D341Med (cell line): ENCODE measurements at places on chromosomes 12 and 14.

DNA sequence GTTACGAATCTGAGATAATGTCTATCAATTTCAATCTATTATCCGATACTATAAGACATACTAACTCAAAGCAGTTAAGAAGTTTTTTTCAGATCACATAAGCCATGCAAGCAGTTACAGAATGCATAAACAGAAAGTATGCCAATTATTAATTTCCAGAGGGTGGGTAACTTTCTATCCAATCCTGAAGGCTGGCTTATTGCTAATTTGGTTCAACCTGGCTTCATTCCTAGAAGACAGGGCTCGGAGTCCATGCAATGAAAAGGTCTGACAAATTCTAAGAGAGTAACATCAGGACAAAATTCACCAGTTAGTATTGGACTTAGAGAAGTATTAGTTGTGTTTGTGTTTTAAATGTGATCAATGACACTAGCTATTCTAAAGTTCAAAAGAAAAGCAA lies 15.0 kb downstream of the FERMT2 start:
- no peak for DNase-seq

- DNase-seq = peak; percentile 86
Observed at GRCh38 chr12:31589904-31590641, 863 bp downstream of the DENND5B start.

DNA sequence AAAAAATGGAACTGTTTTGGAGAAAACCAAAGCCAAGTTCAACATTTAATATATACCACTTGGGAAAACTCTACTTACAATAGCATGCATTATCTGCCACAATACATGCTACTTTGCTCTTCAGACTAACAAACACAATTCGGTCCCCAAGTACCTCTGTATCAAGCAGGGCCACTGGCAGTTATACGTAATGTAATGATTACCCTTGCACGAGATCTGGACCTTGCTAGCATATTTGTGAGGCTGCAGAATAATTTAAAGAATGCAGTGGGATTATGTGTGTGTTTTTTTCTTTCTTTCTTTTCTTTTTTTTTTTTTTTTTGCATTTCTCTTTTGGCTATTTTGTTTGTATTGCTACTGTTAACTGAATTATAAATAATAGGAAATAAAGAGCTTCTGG lies 22.8 kb upstream of the PYGL start:
- DNase-seq = no peak

- DNase-seq = no peak
Observed at GRCh38 chr12:50271724-50272247, 11.5 kb downstream of the LIMA1 start.

DNA sequence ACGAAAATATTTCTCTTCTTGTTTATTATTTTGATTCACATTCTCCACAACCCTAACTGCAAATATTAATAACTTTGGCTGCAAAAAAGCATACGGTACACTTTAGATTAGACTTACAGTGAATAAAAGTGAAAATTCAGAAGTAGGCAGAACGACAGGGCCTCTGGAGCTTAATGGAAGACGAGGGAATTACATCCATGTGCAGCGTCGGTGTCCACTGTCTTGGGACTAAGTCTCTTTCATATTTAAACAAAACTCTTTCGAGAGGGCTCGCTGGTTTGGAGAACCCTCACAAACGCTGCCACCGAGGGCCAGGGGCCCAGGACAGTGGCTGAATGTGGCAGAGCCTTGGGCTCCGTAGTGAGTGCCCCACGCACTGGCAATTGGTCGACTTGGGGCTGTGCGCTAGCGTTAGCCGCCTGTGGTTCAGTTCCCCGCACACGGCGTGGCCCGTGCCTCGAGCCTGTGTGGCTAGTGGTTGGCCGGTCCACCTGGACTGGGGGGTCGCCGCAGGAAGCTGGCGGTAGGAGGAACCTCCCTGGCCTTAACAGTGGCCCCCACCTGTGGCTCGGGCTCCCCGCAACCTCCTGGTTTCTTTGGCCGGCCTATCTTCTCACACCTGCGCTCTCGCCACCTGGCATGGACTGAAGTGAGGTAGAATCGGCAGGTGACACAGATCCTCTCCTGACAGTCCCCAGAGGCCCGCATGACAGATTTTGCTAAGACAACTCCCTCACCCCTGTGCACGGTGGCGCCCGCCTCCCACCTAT lies 739 bp upstream of the PAX9 start:
- DNase-seq = no peak

- no peak for DNase-seq
Observed at GRCh38 chr14:99146616-99147365, 125.2 kb downstream of the BCL11B start.

DNA sequence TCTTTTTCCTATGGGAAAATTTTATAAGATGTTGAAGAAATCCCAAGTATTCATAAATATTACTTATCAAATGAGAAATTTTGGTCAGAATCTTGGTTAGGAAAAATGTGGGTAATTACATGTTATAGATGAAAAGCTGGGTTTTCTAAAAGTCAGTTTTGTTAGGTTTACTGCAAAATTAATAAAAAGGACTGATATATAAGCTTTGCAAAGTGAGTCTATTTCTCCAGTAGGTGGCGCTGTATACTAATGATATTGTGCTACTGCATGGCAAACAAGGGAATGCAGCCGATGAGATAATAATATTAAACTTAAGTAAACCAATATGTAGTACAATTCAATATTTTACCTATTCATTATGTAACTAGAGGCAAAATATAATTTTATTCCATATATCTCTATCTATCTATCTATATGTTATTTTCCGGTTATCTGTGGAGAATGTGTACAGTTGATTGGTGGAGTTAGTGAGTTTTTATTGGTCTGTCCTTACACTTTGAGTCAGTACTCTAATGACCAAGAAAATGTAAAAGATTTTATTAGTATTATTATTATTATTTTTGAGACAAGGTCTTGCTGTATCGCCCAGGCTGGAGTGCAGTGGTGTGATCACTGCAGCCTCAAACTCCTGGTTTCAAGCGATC lies 32.9 kb downstream of the MIPOL1 start:
- DNase-seq = peak; percentile 44

DNA sequence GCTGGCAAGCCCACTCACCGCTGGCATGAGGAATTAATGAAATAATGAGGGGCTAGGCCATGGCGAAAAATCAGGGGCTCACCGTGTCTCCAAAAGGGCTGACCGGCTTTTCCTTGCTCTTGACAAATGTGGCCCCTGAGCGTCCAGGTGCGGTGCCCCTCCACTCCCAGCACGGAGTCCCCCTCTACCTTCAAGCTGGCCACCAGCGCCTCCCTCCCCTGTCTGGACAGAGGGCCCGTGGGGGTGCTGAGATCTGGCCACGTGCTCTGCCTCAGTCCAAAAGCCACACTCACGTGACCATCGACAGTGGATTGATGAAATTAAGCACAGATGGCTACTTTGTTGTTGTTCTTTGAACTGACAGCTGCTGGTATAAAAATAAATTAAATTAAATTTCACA lies 78.8 kb upstream of the BCL11B start:
- DNase-seq = peak; percentile 24

GRCh38 chr12:85877459-85877858 lies 3.4 kb downstream of the NTS start:
- no peak for DNase-seq

- peak; percentile 90 for DNase-seq
Observed at GRCh38 chr12:48956279-48957140, 777 bp downstream of the ARF3 start.

GRCh38 chr12:116274551-116275375 lies 2.7 kb downstream of the MED13L start:
- no peak for DNase-seq

- no peak for DNase-seq
Observed at GRCh38 chr12:19220205-19220604, 90.7 kb downstream of the PLEKHA5 start.

DNA sequence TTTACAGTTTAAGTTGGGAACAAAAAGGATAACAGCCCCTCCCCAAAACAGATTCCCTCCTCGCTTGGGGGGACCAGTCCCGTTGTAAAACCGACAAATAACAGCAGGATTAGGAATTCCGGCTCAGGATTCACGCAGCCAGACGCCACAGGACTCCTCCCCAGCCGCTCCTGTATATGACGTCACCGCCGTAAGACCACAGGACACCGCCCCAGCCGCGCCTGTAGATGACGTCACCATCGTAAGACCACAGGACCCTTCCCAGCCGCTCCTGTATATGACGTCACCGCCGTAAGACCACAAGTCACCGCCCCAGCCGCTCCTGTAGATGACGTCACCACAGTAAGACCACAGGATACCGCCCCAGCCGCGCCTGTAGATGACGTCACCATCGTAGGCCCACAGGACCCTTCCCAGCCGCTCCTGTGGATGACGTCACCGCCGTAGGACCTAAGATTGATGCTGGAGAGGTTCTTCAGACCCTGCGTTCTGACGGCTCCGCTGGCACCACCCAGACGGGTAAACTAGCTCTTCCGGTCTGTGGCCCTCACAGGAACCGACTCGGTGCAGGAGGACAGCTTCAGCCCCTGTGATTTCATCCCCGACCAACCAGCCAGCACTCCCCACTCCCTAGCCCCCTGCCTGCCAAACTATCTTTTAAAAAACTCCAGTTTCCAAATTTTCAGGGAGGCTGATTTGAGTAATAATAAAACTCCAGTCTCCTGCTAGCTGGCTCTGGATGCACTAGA lies 43.9 kb upstream of the FBRSL1 start:
- DNase-seq = peak; percentile 83

- no peak for DNase-seq
Observed at GRCh38 chr12:80805106-80805505, 88.4 kb downstream of the MYF5 start.

DNA sequence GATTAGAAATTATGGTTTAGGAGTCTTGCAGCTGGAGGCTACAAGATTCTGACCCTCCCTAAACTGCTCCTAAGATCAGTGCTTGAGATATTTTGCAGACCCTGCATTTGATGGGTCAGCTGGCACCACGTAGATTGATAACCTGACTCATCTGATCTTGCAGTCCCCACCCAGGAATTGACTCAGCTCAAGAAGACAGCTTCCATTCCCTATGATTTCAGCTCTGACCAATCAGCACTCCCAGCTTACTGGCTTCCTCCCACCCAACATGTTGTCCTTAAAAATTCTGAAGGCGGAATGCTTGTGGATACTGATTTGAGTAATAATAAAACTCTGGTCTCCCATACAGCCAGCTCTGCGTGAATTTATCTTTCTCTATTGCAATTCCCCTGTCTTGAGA lies 23.2 kb upstream of the MTHFD1 start:
- DNase-seq = no peak

- DNase-seq = no peak
Observed at GRCh38 chr12:47752552-47752951, 6.1 kb downstream of the RAPGEF3 start.

GRCh38 chr12:112684742-112685141 lies 106.8 kb upstream of the RPH3A start:
- DNase-seq = no peak
